ENCODE measurements at places on chromosomes 4 and X.

- DNase-seq = peak; percentile 59
Measured at GRCh38 chr4:24794916-24795665, at the start of gene SOD3. TSS of gene SOD3 (plus strand) at chr4:24795573. CDS start at chr4:24799522, 3,949 bp downstream.

- no peak for DNase-seq
Measured at GRCh38 chrX:50402886-50403285, 67.7 kb downstream of the DGKK start.

- DNase-seq = peak; percentile 77
Measured at GRCh38 chr4:2436301-2436700, 17.5 kb downstream of the CFAP99 start.

GRCh38 chrX:30822764-30823163, 66.3 kb downstream of the TAB3 start:
- no peak for DNase-seq

GRCh38 chr4:184168406-184169019, 49.2 kb downstream of the ENPP6 start:
- peak; percentile 76 for DNase-seq

GRCh38 chr4:57249083-57249482, 138.9 kb upstream of the IGFBP7 start:
- peak; percentile 4 for DNase-seq

DNA sequence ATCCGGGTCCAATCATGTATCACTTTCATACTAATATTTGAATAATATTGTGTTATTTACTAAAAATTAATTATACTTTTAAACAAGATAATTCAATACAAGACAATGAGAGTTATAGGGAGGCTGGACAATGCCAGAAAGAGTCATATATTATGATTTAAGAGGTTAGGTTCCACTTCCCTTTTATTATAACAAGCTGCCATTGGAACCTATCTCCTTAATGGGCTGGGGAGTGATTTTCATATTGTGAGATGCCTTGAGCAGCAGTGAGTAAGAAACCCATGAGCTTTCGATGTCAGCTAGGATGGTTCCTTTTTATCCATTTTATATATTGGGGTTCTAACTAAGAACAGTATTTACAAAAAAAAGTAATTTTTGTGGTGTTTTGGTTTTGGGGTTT, 91.8 kb downstream of the MAB21L2 start:
- DNase-seq = no peak

DNA sequence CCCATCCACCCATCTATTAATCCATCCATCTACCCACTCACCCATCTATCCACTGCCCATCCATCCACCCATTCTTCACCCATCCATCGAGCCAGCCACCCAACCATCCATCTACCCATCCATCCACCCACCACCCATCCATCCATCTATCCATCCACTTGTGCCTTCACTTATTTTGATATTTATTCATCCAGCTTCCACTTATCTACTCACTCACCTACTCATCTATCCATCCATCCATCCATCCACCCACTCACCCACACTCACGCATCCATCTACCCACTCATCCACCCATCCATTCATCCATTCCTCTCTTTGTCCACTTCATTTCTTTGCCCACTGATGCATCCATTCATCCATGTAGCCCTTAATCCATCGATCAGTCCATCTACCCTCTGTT, 72.9 kb upstream of the AFAP1 start:
- DNase-seq = no peak

- DNase-seq = peak; percentile 4
Measured at GRCh38 chr4:150950657-150951288, 64.3 kb downstream of the LRBA start.

- no peak for DNase-seq
Measured at GRCh38 chr4:131137196-131137595, 2011.9 kb upstream of the PCDH10 start.

Data from DMS53 (cell line).